ENCODE measurements at places on chromosomes 12 and 14.

DNA sequence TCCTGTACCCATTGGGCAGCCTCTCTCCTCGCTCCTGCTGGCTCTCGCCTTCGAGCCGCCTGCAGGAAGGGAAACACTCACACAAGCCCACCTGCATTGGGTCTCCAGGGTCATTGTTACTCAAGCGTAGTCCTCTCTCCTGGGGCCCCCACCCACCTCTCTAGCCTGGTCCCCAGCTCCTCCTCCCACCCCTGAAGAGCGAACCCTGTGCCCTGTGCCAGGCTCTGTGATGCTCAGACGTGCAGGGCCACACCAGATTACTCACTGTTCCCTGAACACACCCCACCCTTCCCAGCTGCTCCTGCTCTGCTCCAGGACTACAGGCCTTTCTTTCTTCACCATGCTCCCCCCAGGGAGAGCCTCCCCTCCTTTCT is 88.1 kb downstream of the NINJ2 start:
- no peak for DNase-seq

DNA sequence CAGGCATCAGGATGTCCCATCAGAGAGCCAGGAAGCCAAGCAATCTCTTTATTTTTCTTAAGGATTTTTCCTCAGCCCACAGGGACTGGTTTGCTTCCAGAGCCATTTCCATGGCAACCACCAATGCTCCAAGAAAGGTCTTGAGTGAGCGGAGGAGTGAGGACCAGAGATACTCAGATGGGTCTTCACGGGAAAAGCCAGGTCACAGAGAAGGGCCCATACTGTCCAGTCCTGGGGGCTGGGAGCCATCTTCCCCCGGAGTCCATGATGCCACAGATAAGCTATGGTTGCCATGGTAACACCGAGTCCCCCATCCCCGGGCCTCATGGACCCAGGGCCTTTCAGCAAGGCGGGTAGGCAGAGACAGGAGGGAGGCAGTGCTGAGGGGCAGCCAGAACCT is 28.6 kb downstream of the CMKLR1 start:
- no peak for DNase-seq

GRCh38 chr12:65630555-65630954 is 193.7 kb upstream of the HMGA2 start:
- no peak for DNase-seq

- DNase-seq: no peak
These were observed 17.1 kb downstream of the ARL6IP4 start for GRCh38 chr12:122997343-122998250.

- DNase-seq: no peak
These were observed 31.7 kb upstream of the GPRC5A start for GRCh38 chr12:12859690-12860089.

GRCh38 chr12:132238488-132238854 is 90.9 kb downstream of the GALNT9 start:
- DNase-seq: no peak

DNA sequence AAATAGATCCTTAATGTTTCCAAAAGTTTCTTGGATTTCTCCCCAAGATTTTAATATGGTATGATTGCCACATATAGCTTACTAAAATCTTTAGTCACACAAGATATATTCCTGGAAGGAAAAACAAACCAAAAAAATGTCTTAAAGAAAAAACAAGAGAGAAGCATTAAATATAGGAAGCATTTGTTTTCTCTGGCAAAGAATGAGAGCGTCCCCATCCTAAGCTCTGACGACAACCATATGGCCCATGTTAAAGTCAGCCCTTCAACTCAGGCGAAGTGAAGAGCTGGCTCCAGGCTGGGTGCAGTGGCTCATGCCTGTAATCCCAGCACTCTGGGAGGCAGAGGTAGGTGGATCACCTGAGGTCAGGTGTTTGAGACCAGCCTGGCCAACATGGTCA is 35.6 kb downstream of the GCH1 start:
- no peak for DNase-seq

- DNase-seq: no peak
These were observed 162.4 kb downstream of the C12orf75 start for GRCh38 chr12:105492591-105493545.

GRCh38 chr12:71057330-71057729 is 100.5 kb downstream of the TSPAN8 start:
- DNase-seq: no peak

GRCh38 chr14:24426150-24426911 is 3.1 kb downstream of the CBLN3 start:
- DNase-seq: no peak

DNA sequence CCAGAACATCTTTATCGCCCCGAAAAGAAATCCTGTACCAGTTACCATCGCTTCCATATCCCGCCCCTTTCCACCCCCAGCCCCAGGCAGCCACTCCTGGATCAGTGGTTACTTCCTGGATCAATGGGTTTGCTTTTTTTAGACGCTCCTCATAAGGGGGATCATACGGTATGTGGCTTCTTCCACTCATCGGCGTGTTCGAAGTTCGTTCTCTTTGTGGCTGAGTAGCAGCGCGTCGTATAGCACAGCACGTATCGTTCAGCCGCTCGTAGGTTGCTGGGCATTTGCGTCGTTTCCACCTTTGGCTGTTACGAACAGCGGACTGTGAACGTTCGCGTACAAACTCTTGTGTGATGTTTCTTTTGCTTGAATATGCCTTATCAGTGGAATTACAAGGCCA is 1.8 kb downstream of the NOC4L start:
- DNase-seq: no peak

- DNase-seq: no peak
These were observed 142.5 kb downstream of the DPY19L2 start for GRCh38 chr12:63525831-63526230.

- no peak for DNase-seq
These were observed 36.0 kb upstream of the SNX6 start for GRCh38 chr14:34665785-34666435.

DNA sequence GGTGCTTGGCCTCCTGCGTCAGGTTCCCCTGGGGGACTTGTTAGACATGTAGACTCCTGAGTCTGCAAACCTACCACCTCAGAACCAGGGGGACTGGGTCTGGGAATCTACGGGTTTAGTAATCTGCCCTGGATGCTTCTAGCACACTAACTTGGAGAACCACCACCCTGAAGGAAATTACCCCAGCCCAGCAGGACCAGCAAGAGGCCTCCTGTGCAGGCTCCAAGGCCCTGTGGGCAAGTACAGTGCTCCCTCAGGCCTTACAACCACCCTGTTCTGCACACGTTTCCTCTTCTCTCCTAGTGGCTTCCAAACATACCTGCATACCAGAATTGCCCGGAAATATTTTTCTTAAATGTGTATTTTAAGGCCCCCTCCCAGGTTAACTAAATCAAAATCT is 423.0 kb downstream of the FUT8 start:
- DNase-seq: no peak

- DNase-seq: no peak
These were observed 18.0 kb downstream of the GSC start for GRCh38 chr14:94751956-94752355.

GRCh38 chr12:108940138-108940537 is 60.2 kb downstream of the DAO start:
- no peak for DNase-seq

GRCh38 chr12:53747095-53747494 is 4.7 kb downstream of the CISTR start:
- no peak for DNase-seq

DNA sequence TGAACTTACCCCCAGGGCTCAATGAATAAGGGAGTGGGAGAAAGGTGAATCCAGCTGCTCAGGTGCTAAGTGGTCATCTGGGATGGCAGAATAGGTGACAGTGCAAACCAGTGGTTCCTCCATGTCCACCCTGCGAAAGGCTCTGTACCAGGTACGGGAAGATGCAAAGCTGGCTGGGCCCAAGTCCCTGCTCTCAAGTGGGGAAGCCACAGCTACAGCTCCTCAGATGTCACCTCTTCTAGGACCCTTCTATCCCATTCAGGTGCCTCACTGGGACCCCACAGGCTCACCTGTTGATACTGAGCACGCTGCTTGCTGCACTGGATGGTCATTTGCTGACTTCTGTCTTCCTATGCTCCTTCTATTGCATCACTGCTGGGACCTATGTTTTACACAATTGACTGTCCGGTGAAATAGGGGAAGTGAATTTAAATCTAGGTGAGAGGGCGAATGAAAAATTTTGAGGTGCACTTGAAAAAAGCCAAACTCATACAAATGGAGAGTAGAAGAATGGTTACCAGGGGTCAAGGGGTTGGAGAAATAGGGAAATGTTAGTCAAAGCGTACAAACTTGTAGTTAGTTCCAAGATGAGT is 20.3 kb upstream of the PPP4R4 start:
- DNase-seq: no peak

DNA sequence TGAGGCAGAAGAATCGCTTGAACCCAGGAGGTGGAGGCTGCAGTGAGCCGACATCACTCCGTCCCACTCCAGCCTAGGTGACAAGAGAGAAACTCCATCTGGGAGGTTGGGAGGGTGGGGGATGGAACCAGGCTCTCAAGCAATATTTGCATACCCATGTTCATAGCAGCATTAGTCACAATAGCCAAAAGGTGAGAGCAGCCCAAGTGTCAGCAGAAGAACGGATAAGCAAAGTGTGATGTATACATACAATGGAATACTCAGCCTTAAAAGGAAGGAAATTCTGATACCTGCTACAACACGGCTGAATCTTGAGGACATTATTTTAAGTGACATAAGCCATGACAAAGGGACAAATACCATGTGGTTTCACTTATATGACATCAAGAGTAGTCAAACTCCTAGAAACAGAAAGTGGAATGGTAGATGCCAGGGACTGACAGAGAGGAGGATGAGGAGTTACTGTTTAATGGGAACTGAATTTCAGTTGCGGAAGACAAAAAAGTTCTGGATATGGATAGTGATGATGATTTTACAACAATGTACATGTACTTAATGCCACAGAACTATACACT is 11.6 kb downstream of the DAD1 start:
- no peak for DNase-seq

DNA sequence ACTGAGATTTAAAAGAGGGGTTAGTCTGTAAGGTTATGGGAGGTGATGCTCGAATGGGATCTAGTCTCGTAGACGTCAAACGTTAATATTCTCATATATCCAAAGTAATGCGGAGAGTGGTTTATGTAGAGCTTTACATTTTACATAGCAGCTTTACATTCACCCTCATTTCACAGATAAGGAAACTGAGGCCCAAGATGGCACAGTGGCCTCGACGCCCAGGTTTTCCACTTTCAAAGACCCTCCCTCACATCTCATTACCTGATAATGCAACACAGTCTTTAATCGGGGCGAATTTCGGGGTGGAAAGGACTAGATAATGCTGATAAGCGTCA is 450 bp upstream of the TDG start:
- DNase-seq: no peak

GRCh38 chr14:95146079-95146771 is 11.1 kb downstream of the DICER1 start:
- DNase-seq: no peak

DNA sequence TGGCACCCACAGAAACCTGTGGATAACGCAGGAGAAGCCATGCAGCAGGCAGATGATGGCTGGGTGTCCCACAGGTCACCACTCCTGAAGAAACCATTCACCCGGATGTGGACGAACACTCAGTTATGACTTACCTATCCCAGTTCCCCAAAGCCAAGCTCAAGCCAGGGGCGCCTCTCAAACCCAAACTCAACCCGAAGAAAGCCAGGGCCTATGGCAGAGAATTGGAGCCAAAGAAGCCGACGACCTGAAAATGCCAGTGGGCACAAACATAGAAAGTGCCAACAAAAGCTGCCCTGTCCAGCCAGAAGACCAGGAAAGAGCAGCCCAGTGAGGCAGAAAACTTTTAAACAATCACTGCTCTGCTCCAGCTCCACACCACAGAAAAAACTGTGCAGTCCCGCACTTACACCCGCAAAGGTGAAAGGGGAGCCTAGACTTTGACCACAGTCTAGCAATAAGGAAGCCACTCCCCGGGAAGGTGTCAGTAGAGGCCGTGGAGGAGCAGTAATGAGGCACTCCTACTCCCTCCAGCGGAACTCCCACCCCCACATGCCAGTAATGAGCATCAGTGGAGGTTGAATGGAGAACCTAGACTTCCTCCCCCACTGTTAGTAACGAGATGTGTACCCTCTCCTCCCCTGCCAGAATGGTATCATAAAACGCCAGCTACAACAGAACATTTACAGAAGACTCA is 6.0 kb upstream of the ACVRL1 start:
- no peak for DNase-seq

DNA sequence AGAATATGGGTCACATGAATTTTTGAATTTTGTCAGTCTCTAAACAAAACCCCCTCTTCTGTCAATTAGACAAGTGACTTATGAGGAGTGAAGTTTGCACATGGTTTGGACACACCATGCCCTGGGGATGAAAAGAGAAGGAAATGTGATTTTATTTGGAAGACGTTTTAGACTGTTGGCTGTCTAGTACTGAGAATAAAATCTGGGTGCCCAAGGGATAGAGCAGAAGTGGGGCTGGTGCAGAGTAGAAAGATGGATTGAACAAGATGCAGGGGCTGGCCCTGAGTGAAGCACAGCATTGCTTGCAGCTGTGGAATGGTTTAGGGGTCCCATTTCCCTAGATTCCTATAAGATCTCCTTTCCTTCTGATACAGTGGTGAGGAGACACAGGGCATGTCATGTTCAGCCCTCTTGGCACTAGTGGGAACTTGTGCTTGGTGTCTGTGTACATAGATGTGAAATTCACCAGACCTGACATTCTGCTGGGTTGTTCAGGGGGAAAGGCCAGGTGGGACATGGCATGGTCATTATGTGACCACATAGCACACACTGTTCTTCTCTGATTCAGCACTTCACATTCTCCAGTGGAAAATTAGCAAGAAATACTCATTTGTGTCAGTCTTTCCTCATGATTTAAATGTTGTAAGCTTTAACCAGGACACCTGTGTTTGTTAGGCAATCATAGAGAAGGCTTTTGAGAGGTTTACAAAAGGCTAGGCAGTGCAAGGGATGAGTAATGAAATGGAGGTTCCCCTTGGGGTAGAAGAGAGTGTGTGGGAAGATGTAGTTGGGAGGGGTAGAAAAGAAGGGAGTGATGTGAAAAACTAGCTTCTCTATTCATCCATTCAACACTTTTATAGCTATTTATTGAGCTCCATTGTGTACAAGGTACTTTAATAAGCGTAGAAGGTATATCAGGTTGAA is 202.3 kb upstream of the IGF1 start:
- no peak for DNase-seq

DNA sequence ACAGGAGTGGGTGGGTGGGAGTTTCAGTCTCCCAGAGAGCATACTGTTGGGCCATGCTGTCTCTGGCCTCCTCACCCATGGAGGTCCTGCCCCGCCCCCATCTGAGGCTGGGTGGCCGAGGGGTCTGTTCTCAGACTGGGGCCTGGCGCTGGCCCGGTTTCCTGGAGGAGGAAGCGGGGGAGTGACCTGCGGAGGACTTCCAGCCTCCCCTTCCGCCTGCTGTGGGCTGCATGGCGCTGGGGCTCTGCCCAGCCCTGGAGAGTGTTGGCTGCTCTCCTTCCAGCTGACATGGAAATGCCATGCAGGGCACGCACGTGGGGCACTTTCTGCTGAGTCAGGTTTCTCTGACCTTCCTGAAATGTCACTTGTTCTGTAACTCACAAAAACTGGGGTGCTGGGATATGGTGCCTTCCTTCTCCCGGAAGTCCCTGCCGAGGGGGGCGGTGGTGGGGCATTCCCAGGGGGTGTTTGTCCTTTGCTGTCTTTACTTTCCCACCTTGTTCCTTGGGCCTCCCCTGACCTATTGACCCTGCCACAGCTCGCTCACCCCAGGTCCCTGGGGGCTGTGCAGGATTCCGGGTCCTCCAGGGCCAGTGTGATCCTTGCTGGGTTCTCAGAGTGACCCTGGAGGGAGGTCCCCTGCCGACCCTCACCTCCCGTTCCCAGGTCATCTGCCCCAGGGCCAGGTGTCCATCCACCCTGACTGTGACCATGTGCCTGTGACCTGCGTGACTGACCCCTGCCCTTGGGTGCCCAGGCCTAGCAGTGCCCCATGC is 23.6 kb downstream of the PACS2 start:
- no peak for DNase-seq

- DNase-seq: no peak
These were observed 217.5 kb upstream of the C14orf180 start for GRCh38 chr14:104361921-104362681.
